Non-pigmented ciliary epithelial cell (primary cell): ENCODE measurements at places on chromosomes 11 and 22.

DNA sequence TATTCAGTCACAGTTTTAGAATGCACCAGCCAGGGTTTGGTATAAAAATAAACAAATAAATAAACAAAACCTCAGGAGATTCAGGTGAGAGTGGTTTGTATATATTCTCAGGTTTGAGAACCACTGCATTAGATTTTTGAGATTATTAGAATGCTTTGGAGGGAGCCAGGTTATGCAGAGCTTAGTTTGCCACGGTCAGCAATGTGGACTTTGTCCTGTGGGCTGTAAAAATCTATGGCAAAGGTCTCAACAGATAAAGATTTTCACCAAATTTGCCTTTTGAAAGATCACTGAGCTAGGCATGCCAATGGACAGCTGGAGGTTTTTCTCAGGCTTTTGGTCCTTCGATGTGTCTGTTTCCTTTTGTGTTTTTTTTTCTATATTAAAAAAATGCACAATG is 650.1 kb upstream of the RAG2 start:
- no peak for DNase-seq

DNA sequence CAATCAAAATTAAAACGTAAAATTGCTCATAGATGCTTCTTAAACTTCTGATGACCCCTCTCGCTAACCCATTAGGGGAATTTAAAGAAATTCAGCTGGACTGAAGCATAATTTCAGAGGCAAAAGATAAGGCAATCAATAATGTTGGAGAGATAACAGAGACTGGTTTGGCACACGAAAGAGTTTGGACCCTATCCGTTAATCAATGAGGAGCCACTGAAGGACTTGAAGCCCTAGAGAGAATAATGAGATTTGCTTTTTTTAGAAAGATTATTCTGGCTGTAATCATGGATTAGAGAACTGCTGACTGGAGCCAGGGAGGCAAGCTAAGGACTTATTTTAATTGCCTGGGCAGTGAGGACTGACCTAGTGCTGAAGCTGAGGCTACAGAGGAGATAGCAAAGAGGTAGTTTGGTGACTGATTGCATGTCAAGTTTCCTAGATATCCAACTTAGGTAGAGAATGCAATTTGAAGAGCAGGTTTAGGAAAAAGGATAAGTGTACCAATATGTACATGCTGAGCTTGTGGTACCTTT is 11.9 kb upstream of the ARHGAP42 start:
- DNase-seq = no peak

DNA sequence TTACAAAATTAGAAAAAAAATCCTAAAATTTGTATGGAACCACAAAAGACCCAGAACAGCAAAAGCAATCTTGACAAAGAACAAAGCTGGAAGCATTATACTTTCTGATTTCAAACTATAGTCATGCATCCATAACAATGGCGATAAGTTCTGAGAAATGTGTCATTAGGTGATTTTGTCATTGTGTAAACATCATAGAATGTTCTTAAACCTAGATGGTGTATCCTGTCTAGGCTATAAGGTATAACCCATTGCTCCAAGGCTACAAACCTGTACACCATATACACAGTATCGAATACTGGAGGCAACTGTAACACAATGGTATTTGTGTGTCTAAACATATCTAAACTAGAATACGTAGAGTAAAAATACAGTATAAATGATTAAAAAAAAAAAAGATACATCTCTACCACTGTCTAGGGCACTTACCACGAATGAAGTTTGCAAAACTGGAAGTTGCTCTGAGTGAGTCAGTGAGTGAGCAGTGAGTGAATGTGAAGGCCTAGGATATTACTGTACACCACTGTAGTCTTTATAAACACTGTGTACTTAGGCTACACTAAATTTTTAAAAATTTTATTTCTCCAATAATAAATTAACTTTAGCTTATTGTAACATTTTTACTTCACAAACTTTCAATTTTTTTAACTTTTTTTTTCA is 18.1 kb upstream of the SC5D start:
- DNase-seq = no peak

GRCh38 chr22:35328472-35328885 is 28.8 kb downstream of the TOM1 start:
- DNase-seq = no peak

GRCh38 chr11:17391493-17392355 is 3.3 kb upstream of the KCNJ11 start:
- DNase-seq = no peak

- DNase-seq = no peak
Observed at GRCh38 chr11:32141745-32142546, 51.1 kb downstream of the RCN1 start.

GRCh38 chr11:115385226-115385625 is 119.0 kb downstream of the CADM1 start:
- DNase-seq = no peak

DNA sequence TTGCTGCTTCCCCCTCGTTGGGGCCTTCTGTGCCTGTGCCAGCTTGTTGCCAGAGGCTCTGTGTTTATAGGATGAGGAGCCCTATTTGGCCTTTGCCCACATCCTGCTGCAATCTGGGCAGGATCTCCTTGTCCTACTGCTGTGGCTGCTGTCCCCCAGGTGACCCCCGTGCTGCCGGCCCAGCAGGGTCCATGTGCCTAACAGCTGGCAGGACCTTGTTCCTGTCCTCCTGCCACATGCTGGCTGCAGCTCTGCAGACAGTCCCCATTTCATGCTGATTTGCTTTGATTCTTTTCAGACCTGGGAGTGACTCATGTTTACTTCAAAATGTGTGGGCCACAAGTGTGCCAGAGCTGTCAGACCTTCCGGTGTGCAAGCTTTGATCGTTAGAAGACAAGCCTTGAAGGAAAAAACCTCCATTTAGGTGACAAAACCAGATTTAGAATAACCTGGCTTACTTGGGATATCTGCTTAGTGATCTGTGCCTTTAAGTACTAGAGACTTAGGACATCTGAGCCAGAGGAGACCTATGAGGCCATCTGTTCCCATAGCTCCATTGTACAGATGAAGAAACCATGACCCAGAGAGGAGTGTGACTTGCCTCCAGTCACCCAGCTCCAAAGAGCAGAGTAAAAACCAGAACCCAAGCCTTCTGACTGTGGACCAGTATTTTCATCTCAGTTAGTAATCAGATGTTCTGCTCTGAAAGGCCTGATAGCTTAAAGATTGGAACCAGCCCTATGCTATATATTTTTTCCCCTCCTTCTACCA is 11.1 kb downstream of the NAV2 start:
- no peak for DNase-seq

DNA sequence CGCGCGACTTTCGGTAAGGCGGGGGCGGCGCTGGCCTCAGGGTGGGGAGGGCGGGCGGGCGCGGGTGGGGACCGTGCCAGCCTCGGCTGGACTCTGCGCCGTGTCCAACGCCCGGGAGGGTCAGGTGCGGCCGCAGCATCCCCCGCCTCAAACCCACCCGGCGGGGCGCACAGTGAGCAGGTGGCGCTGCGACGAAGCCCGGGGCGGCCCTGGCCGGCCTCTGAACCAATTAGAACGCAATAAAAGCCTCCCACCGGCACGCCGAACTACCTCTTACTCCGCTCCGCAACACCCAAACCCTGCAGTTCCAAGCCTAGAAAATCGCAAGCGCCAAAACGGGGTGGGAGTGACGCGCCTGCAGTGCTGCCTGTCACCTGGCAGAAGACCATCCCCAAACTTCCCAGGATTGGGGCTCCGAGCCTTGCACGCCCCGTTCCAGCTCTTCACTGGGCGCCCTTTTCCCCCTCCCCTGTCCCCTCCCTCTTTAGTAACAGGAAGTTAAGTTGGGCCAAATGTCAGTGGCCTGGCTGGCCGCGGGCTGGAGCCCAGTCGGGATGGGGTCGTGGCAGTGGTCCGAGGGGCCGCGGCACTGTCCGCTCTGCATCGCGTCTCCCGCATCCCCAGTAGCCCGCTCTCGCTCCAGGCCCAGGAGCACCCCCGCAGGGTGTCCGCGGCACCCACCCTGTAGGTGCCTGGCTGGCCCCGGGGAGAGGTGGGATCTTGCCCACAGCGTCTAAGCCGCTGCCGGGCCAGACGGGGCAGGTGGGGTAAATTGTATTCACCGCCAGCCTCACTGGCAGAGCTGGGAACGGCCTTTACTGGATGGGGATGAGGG is 541 bp downstream of the MICAL2 start:
- DNase-seq = no peak

DNA sequence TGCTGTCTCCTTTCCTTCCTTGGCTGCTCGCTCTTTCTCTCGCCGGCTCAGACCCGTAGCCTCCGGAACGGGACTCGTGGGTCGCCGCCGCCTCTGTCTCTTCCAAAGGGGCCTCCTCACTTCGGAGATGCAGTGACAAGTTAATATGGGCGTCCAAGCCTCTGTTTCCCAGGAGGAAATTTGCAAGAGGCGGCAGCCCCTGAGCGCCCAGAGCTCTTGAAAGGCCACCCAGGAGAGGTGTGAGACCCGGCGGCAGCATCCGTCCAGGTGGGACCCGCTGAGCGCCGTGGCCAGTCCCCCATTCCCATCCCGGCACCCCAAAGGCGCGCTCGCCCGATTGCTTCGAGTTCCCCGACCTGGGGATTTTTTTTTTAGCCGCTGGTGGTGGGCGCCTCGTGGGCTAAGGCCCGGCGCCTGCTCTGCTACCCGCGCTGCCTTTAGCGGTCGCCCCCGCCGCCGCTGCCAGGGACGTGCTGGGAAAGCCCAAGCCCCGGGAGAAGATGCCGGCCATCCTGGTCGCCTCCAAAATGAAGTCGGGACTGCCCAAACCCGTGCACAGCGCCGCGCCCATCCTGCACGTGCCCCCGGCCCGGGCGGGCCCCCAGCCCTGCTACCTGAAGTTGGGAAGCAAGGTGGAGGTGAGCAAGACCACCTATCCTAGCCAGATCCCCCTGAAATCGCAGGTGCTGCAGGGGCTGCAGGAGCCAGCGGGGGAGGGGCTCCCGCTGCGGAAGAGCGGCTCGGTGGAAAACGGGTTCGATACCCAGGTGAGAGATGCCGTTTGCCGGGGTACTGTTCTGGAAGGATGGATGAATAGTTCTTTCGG is 772 bp downstream of the NAV2 start:
- no peak for DNase-seq

DNA sequence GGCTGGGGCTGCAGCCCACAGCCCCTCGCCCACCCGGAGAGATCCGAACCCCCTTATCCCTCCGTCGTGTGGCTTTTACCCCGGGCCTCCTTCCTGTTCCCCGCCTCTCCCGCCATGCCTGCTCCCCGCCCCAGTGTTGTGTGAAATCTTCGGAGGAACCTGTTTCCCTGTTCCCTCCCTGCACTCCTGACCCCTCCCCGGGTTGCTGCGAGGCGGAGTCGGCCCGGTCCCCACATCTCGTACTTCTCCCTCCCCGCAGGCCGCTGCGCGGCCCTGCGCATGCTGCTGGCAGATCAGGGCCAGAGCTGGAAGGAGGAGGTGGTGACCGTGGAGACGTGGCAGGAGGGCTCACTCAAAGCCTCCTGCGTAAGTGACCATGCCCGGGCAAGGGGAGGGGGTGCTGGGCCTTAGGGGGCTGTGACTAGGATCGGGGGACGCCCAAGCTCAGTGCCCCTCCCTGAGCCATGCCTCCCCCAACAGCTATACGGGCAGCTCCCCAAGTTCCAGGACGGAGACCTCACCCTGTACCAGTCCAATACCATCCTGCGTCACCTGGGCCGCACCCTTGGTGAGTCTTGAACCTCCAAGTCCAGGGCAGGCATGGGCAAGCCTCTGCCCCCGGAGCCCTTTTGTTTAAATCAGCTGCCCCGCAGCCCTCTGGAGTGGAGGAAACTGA is 731 bp downstream of the GSTP1 start:
- DNase-seq = no peak

GRCh38 chr11:32154275-32154674 is 63.4 kb downstream of the RCN1 start:
- no peak for DNase-seq

- no peak for DNase-seq
Observed at GRCh38 chr11:18703001-18703763, 4.6 kb downstream of the TMEM86A start.

- DNase-seq = peak; percentile 87
Observed at GRCh38 chr11:97979741-97980140, 1041.0 kb upstream of the CNTN5 start.

DNA sequence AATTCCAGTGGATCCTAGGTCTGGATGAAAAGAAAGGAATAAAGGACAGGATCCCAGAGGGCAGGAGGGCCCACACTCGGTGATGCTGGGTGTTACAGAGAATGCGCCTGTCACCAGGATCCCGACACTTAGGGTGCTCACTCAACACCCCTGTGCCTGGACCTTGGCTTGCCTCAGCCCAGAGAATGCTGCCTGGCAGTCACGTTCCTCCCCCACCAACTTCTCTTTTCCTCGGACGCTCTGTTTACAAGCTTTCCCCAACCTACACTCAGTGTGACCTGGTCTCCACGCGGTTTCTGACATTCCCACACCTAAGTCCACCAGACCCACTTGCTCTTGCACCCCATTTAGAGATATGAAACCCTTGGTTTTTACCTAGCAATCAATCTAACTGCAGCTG is 38.0 kb upstream of the ETS1 start:
- no peak for DNase-seq

- no peak for DNase-seq
Observed at GRCh38 chr11:68756171-68756766, 4.9 kb upstream of the TESMIN start.

DNA sequence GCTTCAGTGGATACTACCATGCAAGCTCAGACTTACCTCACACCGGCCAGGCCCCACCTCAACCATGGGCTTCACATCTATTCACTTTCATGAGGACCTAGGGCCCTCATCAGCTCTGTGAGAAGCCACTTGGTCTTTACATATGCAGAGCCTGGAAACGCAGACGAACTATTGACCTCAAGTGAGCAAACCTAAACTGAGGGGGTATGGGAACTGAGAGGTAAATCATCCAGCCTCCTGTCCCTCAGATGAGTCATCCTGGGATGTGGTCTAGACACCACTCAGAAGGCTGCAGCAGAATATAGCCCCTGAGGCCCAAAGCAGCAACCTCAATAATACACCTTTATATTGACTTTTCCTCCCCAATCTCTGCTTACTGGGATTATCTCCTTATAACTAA is 578.0 kb downstream of the INSC start:
- no peak for DNase-seq

DNA sequence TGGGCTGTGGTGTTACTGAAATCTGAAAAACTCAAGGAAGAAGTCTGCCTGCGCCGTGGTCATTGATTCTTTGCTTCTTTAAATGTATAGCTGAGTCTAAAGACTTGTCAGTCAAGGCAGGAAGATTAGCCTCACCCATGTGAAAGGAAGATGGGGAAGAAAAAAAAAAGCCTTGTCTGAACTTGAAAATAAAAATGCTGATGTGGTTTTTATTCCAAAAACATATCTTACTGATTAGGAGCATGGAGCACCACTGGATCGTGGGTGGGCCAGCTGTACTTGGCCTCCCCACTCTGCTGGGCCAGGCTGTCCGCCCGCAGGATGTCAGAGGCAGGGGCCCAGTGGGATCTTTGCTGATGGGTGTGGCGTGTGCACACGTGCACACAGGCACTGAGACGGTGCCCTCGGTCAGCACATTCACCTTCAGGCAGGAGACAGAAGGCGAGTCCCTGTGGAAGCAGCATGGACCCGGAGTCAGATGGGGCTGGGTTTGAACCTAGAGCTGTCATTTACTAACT is 111.9 kb downstream of the WNT7B start:
- no peak for DNase-seq
